ENCODE measurements at places on chromosomes 2 and 18.

DNA sequence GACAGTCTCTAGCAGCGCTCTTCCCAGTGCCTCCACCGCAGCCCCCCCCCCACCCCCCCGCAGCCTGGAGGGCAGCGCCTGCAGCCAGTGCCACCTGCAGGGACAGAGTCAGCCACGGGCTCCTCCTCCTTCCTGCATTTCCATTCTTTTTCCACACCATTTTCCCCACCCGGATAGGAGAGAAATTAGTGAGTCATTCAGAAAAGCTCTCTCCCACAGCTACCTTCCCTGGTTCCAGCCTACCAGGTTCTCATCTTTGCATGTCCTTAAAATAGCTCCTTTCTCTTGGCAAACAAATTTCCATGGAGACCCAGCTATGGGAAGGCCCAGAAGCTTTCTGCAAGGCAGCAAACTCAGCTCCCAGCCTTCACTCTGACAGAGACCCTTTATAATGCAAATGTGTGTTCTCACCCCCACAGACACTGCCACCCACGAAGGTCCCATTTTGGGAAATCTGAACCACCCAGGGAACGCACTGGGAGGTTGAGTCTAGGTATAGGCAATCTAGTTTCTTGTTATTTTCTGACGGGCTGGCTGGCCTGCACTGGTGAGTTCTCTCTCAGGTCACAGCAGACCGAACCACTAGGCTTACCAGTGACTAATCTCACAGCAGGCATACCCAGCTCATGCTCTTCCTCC is 41.8 kb upstream of the ATG16L1 start:
- DNase-seq, result no peak

- DNase-seq, result no peak
These were observed 902.4 kb upstream of the PIK3C3 start for GRCh38 chr18:41052625-41053024.

DNA sequence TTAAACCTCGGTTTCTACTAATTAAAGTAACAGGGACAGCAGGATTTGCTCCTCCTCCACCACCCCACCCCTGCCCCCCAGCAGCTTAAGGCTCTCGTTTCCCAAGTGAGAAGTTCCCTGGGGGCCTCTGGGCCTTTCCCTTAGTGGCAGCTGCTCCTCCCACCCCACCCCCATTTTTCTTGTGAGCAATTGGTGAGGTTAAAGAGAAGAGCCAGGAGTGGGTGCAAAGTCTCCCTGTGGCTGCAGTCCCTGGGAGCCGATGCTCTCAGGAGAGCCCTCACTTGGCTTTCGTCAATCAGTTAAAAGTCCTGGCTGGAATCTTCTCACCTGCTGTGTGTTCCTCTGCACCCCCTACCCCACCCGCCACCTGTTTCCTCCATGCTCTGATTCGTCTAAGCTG is 48.7 kb upstream of the AGAP1 start:
- no peak for DNase-seq

- no peak for DNase-seq
These were observed 63.6 kb downstream of the ZBTB7C start for GRCh38 chr18:48345596-48345995.

DNA sequence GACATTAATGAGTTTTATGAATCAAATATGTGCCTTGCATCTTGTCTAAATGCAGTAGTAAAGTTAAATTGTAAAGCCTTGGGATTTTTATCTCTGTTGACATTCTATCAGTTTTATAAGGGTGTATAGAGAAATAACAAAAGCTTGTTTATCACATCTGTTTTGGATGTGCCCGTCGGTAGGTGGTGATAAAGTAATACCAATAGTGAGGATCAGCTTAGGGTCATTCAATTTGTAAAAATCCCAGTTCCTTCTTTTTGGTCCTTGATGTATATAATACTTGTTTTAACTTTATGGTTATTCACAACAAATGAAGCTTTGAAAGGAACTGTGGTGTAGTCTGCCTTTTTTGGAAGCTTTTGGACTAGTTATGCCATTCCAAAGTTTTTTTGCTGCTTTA is 12.6 kb downstream of the UBE2E3 start:
- DNase-seq, result no peak

GRCh38 chr2:217958206-217958883 is 44.5 kb downstream of the TNS1 start:
- DNase-seq, result no peak

DNA sequence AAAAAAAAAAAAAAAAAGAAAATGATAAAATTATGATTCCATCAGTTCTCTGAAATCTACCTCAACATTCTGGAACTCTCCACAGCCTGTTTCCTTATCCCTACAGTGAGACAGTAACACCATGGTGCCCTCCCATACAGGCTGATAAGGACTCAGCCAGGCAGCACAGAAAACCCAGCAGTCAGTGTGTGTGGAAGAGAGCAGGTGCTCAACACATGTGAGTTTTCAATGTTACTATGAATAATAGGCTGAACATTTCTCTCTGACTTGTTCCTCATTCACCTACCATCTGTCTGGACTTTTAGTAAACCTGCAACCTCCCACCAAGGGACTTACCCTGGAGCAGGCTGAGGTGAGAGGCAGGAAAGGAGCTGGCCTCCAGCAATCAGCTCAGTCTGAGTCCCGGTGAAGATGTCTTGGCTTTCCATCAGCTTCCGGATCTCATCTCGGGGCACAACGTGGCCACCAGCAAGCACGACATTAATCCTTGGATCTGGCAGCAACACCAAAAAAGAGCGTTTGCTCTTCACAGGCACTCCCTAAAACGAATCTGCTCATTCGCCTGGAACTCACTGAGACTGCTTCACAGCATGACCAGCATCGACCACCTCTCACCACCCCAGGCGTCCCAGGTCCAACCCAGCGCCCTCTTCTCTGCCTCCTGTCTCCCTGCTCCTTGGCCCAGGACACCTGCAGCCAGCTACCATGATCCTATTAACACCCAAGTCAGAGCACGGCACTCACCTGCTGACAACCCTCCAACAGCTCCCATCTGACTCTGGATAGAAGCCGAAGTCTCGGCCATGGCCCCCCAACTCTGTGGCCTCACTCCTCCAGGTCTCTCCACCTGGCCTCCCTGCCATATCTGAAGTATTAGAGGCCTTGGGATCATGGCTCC is 16.5 kb downstream of the PASK start:
- DNase-seq, result no peak

- DNase-seq, result no peak
These were observed 112.7 kb downstream of the OTX1 start for GRCh38 chr2:63163161-63163820.

- no peak for DNase-seq
These were observed 359.5 kb upstream of the FAM98A start for GRCh38 chr2:33958591-33958990.

- no peak for DNase-seq
These were observed 59.4 kb downstream of the CERS6 start for GRCh38 chr2:168515502-168515901.

DNA sequence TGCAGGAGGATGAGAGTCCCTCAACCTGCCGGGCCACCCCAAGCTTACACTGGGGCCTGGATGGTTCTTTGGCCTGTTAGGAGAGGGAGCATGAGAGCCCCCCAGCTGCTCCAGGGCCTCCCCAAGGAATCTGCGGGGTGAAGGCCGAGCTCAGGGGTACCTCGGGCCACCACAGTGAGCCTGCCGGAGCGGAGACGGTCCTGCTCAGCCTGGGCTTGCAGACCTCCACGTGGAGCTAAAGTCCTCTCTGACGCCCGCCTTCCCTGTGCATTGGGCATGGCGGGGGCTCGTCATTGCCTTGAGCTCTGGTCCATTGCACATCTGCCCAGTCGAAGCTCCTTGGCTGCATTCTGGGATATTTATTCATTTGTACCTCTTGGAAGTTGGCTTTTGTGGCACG is 62.7 kb downstream of the ASB1 start:
- no peak for DNase-seq

GRCh38 chr2:234447963-234448362 is 48.9 kb downstream of the ARL4C start:
- no peak for DNase-seq

- DNase-seq, result no peak
These were observed 466.6 kb downstream of the LPIN1 start for GRCh38 chr2:12212841-12213597.

- no peak for DNase-seq
These were observed 93.6 kb upstream of the HNMT start for GRCh38 chr2:137870682-137871081.

DNA sequence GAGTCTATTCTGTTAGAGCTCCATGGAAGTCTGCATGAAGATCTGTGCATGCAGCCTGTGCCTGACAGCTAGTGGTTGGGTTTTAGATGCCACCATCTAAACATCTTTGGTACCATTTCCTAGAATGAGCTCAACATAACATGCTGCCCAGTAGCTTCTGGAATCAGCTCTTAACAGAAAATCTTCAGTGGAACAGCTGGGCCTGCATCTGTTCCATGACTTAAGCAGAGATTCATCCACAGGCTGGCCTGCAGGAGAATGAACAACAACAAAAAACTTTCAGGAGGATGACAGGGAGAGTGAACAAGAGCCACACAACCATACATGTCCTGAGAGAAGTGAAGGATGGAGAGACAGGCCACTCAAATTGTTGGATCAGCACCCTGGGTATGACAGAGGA is 316.6 kb downstream of the RDH14 start:
- DNase-seq, result no peak

GRCh38 chr18:79360933-79361332 is 34.8 kb upstream of the NFATC1 start:
- DNase-seq, result no peak
